Caki2 (cell line): ENCODE measurements at places on chromosomes 16 and 17.

DNA sequence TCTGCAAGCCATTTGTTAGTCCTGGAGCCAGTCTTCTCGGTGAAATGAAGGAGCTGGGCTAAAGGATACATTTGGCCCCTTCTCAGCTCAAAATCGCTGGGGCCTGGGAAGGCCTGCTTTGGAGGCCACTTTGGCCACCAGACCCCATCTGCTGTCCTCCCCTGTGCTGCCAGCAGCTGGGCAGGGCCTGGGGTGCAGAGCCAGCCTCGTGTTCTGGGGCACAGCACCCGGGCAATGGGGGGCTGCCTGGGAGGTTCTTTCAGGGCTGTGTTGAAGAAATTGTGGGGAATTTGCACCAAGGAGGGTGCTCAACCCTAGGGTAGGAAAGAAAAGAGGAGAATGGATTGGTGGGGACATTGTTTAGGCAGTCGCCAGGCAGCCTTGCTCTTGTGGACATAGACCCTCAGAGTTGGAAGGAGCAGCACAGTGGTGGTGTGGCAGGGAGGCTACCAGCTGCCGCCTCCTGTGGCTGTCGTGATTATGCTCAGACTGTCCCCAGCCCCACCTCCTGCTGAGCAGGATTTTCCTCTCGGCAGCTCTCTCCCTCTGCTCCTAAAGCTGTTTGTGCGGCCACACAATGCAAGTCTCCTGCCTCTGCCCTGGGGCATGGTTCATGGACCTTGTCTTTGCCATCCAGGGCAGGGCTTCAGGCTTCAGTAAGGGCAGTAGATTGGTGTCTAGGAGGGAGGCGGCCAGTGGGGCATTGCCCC lies 174.8 kb downstream of the NTN1 start:
- no peak for DNase-seq

- DNase-seq: no peak
Observed at GRCh38 chr17:14302091-14302430, 1.2 kb downstream of the HS3ST3B1 start.

DNA sequence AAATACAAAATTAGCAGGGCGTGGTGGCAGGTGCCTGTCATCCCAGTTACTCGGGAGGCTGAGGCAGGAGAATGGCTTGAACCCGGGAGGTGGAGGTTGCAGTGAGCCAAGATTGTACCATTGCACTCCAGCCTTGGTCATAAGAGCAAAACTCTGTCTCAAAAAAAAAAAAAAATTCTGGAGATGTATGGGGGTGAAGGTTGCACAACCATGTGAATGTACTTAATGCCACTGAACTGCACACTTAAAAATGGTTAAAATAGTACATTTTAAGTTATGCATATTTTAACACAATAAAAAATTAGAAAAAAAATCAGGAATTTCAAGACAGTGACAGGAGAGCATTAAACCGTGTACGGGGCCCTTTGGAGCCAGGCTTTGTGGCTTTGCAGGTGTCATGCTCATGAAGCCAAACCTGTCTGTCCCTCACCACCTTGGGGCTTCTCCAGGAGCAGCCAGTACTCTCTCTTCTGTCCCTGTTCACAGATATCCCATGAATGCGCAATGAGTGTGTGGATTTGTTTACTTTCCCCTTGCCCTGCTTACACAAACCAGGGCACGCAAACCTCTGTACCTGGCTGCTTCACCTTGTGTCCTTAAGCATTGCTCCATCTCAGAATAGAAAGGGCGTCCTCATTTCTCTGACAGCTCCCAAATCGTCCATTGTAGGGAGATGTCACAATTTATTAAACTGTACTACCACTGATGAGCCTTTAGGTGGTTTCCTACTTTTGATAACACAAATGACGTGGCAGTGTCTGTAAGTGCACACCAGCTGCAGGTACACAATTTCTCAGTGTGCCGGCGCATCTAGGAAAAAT lies 58.2 kb upstream of the CBX4 start:
- DNase-seq: no peak

DNA sequence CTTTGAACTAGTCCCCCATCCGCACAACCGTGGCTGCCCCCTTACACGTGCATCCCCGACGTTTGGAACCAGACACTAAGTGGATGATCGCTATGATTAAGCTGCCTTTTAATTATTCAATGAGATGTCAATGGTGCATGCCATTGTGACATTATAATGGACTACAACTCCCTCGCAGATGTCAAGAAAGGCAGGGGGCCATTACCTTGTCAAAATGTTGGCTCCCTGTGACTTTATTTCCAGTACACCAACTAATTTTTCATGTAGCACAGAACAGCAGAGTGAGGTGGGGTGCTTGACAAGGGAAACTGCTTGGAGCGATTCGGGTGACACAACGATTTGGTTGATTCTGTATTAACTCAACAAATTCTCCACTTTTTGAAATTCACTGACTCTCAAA lies 26.5 kb downstream of the ASIC2 start:
- DNase-seq: no peak

DNA sequence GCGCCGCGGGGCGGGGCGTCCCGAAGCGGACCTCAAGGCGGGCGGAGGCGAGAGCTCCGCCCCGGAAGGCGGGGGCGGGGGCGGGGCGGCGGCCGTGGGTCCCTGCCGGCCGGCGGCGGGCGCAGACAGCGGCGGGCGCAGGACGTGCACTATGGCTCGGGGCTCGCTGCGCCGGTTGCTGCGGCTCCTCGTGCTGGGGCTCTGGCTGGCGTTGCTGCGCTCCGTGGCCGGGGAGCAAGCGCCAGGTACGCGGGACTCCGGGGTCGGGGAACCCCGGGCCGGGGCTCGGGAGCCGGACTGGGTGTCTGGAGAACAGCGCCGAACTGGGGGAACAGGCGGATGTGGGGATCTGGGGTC lies at the start of gene TNFRSF12A:
TNFRSF12A (plus strand) TSS at position 122 of the 357 bp plus-strand sequence; CDS start at position 152, 30 bp downstream.
- peak; percentile 76 for DNase-seq

GRCh38 chr17:44095647-44096496 lies 25.3 kb downstream of the G6PC3 start:
- peak; percentile 93 for DNase-seq

DNA sequence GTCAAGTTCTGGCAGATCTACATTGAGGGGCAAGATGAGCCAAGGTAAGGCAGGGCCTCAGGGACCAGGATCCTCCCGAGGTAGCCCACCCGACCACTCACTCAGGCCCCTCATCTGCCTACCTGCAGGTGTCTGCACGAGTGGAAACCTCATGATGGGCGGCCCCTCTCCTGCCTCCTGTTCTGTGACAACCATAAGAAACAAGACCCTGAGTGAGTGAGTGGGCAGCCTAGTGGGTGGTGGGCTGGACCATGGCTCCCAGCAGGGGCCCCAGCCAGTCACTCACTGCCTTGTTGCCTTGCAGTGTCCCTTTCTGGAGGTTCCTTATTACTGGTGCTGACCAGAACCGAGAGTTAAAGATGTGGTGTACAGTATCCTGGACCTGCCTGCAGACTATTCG lies 5.4 kb downstream of the EDC4 start:
- no peak for DNase-seq

DNA sequence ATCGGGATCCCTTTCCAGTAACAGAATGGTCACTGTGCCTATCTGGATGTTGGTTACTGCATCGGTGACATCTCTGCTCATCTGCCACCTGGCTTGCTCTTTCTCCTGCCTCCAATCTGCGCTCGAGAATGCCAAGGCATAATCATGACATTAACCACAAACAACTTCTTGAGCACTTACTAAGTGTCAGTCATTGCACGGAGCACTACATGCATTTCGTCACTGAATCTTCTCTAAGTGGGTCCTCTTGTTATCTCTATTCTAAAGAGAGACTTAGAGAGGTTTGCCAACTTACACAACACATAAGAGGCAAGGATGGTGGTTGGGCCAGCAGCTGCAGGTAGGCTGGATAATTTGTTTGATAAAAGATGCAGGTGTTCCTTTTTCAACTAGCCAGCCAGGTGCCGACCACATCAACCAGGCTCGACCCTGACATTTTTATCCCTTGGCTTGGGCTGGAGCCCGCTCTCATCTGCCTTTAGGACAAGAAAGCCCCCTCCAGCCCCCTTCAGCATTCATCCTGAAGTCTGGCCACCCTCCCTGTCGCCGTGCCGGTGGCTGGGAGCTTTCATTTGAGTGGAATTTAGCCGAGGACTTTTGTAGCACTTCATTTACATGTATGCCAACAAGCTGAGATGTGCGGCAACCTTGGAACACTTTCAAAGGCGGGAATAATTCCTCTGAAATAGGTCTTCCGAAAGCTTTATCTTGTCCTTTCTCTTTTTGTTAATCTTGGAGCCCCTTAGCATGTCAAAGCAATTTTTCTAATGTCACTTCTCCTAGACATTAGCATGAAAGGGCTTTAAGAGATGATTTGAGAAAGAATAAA lies 89.3 kb upstream of the NKD1 start:
- DNase-seq: no peak

- no peak for DNase-seq
Observed at GRCh38 chr17:5365831-5366230, 53.6 kb downstream of the NUP88 start.

DNA sequence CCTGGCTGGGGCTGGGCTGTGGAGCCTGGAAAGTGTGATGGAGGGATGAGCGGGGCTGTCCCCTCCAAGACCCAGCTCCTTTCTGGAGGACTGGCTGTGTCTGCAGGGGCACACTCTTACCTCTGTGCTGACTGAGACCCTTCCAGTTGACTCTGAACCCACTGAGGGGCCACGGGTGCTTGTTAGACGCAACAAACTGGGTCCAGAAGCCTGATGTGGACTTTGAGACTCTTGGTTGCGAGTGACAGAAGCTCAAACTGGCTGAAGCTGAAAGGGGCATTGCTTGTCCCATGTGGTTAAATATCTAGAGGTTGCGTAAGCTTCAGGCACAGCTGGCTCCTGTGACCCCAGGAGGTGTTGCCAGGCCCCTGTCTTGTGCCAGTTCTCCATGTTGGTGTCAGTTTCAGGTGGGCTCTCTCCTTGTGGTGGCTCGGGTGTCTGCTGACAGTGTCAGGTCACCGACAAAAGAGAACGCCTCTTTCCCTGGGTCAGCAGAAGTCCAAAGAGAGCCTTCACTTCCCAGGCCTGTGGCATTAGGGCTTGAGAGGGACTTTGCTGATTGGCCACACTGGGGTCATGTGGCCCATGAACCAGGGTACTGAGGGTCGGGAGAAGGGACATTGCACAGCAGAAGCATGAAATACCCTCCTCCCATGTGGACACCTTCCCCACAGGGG lies 16.7 kb downstream of the ADCY7 start:
- DNase-seq: no peak

- no peak for DNase-seq
Observed at GRCh38 chr16:2904922-2905240, 6.8 kb upstream of the FLYWCH1 start.

- peak; percentile 46 for DNase-seq
Observed at GRCh38 chr16:72847187-72848027, 200.5 kb downstream of the ZFHX3 start.

GRCh38 chr16:17529982-17530760 lies 59.4 kb upstream of the XYLT1 start:
- no peak for DNase-seq

DNA sequence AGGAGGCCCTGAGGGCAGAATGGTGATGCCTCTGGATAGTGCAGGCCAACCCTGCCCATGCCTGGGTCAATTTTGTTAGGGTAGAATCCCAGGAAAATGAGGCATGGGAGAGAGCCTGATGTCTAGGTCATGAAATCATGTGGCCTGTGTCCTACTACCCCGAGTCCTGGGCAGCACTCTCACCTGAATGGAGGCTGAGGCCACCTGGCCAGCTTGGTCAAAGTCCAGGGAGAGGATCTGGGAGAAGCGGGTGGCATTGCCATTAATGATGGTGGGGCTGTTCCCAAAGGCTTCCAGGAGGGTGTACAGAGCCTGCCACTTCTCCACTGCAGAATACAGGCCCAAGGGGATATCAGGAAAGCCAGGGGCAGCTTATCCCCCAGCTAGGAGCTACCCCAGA lies 59.8 kb downstream of the MYO18A start:
- DNase-seq: no peak

- DNase-seq: no peak
Observed at GRCh38 chr17:62975206-62975605, 9.2 kb downstream of the TANC2 start.

DNA sequence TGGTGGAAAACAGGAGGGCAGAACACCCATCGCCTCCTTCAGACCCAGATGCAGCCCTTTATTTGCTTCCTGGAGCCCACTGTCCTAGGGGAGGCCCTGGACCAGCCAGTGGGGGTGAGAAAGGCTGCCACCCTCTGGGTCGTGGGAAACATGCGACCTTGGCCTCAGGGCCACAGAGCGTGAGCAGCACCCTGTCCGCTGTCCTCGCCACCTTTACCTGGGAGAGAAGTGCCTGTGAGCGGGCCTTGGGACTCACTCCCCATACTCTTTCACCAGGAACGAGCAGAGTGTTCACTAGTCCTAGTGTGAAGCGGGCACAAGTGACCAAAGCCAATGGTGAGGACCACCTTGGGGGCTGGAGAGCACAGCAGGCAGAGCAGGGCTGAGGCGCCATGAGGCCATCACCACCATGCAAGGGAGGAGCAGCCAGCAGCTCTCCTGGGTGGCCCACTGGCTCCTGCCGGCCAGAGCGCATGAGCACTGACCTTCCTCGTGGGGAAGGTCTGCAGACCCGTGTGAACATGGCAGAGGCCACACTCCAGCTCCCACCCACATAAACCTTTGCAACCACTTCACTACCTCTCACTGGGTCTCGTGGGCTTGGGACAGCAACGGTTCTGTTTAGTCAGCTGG lies 8.5 kb downstream of the SMCR8 start:
- DNase-seq: no peak
